ENCODE measurements at places on chromosomes 4 and X.

DNA sequence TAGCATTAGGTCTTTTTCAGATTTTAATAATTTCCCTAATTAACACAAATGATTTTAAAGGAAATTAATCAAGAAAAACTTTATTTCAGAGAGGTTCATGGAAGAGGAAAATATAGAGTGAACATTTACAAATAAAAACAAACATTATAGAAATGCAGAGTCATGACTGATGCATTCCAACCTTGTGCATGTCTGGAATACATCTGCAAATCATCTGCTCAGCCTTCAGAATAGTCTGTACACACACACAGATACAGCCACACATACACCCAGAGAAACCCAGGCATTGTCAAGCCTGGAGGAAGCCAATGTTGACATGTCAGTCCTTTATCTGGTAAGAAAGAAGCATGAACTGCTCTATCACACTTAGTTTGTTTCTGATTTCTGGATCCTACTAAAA lies 61.3 kb upstream of the NFKB1 start:
- no peak for DNase-seq

DNA sequence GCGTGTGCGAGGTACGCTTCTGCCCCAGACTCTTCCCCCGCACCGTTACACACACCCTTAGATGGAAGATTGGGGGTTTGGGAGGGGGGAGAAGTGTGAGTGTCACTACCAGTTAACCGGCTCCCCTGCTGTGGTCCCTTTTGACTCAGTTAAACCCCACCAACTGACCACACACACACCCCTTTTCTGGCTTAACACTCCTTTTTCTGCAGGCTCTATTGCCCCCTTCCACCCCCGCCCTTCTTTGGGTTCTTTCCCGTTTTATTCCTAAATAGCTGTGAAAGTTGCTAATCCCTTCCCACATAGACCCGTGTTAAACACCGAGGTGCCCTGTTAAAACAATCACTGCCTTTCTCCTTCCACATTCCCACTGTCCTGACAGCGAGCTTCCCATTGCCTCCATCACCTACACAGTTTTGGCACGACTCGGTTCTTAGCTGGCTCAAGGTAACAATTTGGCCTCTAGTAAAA lies 3.7 kb upstream of the NR3C2 start:
- DNase-seq = no peak

- DNase-seq = peak; percentile 24
Observed at GRCh38 chr4:138981930-138982390, 33.6 kb upstream of the NOCT start.

- DNase-seq = no peak
Observed at GRCh38 chr4:52945326-52945898, 83.3 kb downstream of the RASL11B start.

DNA sequence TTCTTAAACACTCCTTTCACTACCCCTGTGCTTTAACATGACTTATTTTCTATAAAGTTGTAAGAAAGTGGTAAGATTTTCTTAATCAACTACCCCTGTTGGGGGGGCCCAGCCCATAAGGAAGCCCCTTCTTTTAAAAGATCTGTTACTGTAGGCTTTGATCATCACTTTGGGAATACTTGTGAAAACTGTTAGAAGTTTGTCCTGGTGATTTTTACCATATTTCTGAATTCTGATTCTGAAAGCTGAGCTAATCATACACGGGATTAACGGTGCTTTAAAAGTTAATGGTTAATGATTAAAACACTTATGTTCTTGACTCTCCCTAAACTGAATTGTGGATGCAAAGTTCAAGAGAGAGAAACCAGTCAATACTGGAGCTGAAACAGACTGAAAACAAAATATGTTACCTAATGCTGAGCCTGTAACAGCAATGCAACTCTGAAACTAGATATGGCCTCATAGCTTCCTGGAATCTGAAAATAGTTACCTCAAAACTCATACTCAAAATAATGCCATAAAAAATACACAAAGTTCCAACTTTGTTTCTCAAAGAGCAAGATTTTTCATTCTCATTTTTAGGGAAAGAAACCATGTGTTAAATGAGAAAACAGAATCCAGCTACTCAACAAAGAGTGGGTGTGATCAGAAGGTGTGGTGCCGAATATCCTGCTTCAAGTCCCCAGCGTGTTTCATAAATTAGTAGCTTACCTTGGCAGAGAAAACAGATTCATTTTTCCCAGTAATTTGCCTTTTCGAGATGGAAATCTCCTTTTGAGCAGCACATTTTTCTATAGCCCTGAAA lies 31.6 kb downstream of the ADH7 start:
- no peak for DNase-seq

- DNase-seq = no peak
Observed at GRCh38 chr4:147017081-147017480, 71.4 kb upstream of the TTC29 start.

- no peak for DNase-seq
Observed at GRCh38 chr4:4758681-4759080, 100.8 kb upstream of the MSX1 start.

- DNase-seq = no peak
Observed at GRCh38 chr4:57158221-57158620, 48.0 kb upstream of the IGFBP7 start.

DNA sequence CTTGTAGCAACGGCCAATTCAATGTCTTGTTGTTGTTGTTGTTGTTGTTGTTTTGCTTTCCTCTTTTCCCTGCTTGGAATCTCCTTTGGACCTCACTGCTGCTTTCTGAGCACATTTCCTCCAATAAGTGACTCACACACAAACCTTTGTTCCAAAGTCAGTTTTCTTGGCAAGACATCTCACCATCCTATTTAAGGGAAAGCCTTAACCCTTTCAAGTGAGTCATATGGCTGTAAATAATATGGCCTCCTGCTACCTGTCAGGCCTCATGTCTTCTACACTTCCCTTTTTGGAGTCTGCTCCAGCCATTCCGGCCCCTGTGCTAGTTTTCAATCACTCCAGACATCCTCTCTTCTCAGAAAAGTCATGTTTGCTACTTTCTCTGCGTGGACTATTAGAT lies 79.5 kb upstream of the MAGEB10 start:
- DNase-seq = peak; percentile 5

DNA sequence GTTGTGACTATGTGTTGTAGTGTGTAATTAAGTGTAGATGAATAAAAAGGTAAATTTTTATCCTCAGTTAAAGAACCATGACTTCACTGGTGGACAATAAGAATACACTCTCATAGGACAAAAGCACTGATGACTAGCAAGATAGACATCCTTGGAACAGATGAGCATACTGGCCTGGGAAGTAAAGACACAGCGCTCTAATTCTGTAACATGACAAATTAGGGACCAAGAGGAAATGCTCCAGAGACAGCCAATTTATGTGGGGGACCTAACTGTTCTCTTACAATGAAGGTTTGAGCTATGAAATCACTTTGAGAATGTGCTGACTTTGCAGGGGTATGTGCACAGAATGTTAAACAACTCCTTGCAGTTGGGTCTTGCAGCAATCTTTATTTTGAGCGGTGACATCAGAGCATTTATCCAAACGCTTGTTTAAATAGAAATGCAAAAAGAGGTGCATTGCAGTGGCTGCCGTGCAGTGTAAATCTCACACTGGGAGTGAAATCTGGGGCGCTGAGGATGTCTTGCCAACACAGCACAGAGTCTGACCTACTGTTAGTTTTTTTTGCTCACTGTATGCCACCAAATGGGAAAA lies 109.3 kb downstream of the MAGEC2 start:
- no peak for DNase-seq

DNA sequence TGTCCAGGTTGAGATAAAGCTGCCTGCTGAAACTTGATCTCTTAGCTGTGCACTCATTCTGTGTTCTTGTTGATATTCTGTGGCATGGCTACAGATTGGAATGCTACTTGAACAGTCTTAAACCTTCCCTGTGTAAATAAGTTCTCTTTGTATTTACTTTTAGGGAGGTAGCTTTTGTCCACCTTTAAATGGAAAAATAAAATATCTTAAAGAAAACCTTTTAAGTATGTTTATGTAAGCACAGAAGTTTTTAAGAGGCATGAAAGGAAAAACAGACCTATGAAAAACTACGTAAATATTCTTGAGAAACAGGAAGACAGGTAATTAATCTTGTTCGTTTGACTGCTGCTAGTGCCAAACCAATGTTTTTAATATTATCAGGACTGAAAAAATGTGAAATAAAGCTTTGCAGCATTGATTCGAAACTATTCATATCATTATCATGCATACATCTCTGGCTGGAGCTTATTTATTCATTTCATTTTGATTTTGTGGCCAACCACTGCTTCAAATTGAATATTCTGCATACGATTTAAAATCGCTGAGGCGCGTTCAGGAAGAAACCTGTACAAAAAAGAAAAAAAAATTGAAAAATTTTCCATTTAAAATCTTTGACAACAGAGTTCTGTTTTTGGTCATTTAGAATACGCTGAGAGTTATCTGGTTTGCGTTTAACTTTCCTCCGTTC lies 17.8 kb downstream of the HSD17B13 start:
- no peak for DNase-seq

GRCh38 chr4:181173046-181173445 lies 1070.2 kb upstream of the TENM3 start:
- no peak for DNase-seq

DNA sequence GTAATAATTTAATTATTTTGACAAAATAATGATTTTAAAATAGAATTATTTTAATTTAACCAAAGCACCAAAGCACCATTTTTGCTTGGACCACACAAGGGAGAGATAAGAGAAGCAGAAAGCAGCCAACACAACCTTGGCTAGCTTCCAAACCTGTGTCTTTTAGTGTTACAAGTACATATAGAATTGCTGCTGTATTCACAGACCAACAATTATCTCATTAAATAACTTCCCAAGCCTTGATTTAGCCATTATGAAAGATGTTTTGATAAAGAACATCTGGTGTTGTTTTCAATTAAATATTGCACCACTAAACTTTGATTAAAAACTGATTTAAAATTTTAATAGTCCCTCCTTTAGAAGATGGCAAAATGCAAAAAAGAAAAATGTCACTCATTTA lies 14.0 kb upstream of the IGFBP7 start:
- no peak for DNase-seq

DNA sequence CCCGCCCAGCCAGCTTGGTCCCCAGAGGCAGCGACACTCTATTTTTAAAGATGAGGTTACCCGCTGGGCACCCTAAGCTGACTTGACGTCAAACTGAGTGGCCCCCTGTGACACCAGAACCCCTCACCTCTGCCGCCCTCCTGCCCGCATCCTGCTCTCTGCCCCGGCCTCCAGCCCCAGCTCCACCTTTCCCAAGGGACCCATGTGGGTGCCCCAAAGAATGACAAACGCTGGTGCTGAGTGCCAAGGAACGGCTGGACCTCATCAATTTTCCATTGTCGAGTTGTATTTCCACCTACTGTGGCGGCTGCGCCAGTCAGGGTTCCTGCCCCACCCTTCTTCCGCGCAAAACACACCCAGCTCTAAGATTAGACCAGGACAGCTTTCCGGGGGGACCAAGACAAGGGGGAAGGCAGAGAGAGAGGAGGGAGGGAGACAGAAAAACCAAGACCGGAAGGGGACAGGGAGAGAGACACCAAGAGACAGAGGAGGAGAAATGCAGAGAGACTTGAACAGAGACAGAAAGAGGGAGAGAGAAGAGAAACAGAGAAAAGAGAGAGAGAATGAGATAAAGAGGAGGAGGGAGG lies 2.0 kb downstream of the PRKX start:
- DNase-seq = no peak

DNA sequence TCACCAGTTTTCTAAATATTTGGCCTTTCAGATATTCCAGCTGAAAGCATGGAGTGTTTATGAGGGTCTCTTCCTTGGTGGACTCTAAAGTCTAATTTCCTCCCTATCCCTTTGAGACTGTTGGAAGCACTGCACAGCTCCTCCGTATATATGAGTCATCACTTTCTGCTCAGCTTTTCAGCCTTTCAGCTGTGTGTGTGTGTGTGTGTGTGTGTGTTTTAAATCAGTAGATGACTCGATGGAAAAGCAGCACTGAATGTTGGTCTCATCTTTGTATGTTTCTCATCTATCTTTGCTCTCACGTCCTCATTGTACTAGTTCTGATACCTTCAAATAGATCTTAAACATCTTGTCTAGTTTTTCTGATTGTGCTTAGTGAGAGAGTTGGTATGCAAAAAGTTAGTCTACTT lies 81.6 kb downstream of the ZFX start:
- peak; percentile 82 for DNase-seq

DNA sequence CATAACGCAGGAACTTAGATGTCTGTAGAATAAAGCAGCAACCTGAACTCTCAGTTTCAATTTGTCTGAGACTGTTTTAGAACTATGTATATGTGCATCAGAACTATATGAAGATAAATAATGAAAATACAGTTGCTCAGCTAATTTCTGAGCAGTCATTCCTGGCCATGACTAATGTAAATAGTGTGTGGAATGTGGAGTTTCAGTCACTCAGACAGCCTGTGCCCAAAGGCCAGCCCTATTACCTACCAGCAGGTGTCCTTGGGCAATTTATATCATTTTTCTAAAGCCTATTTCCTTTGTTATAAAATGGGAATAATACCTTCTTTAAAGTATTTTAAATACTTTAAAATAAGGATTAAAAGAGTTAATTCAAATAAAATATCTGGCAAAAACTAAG lies 56.0 kb upstream of the RELL1 start:
- DNase-seq = no peak

GRCh38 chrX:4706961-4707360 lies 993.5 kb upstream of the PRKX start:
- no peak for DNase-seq

GRCh38 chr4:70737006-70737405 lies 15.2 kb downstream of the RUFY3 start:
- DNase-seq = no peak

DNA sequence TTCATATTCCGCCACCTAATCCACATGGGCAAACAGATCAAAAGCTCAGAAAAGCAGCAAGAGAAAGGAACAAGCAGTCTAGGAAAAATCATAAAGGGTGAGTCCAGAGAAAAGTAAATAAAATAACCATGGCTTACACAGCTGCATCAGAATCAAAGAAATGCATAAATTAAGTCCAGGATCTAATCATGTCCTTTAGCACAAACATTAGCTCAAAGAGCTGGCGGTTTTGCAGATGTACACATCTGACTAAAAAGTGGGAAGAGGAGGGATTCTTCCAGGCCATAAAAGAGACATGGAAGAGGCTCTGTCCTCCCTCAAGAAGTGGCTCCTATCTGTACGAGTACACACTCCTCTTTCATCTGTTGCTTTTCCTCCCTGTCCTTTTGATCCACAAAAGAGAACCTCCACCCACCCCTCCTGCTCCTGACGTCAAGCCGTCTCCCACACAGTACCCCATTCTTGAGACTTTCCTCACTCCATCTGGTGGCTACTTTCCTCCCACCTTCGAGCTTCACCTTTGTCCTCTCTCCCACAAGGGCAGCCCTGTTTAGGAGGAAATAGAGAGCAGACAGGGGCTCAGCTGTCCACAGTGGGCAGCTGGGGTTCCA lies 92.5 kb downstream of the RASL11B start:
- DNase-seq = no peak

DNA sequence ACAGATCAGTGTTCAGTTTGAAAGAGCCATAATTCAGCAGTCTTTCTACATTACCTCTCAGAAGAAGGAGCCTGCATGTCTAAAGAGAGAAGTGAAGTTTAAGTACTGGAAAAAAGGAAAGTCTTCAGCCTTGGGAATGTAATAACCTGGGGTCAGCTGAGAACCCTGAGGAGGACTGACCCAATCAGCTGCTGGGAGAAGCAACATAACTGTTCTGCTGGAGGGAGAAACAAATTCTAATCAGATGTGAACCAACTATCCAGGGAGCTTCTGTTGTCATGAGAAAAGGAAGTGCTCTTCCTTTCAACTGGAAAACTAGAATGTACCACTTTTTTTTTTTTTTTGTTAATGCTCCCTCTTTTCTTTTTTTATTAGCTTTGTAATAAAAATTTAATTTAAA lies 64.5 kb upstream of the PDE5A start:
- DNase-seq = no peak

- no peak for DNase-seq
Observed at GRCh38 chrX:150577174-150577573, 8.8 kb downstream of the MTM1 start.
